GM12892 (cell line): ENCODE measurements at places on chromosomes 2 and 18.

DNA sequence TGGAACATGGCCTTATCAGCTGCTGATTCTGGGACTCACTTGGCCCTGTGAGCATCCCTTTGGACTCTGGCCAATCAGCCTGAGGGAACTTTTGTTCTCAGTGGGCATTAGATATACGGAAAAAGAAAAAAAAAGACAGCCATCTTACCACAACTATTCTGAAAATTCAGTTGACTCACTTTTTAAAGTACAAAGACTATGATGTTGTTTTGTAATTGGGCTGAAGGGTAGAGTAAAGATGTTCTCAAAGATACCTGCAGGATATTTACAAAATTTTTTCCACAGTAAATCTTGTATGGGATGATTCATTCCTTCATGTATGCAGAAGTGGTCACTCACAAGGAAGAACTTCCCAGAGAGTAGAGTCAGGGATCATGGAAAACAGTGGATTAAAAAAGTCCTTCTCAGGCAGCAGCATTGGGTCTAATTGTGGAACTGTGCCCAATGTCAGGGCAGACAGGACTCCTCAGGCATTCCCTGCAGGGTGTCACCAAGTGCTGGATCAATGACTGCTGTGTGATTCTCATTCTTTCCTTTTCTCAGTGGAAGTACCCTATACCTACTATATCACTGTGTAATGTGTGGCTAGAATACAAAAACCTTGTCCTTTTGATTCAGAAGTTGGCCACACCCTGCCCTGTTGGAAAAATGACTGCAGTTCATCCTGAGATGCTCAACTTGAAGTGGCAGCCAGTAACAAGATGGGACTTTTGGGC is 35.4 kb downstream of the SULT1C4 start:
- DNase-seq = no peak

- DNase-seq = no peak
Measured at GRCh38 chr2:70670626-70671025, 97.4 kb downstream of the ADD2 start.

- DNase-seq = no peak
Measured at GRCh38 chr2:198314559-198315153, 510.3 kb downstream of the PLCL1 start.

DNA sequence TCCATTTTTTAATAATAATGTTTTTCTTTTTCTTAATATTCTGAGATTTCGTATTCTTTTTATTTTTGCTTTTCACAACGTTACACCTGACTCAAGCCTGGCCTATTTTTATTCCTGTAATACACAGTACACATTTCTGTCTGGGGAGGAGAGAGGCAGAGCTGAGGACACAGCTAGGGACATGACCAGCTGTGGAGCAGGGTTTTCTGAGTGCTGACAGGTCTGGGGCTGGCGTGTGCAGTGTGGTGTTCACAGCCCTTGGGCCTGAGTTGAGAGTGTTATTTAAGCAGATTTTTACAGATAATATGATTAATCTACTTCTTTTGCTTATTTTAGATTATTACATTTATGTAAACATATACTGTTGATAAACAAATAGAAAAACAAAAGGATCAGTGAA is 55.9 kb downstream of the ZAP70 start:
- DNase-seq = no peak

- no peak for DNase-seq
Measured at GRCh38 chr2:233973786-233974185, 56.6 kb downstream of the TRPM8 start.

GRCh38 chr2:223538920-223539440 is 63.2 kb downstream of the SCG2 start:
- no peak for DNase-seq

- no peak for DNase-seq
Measured at GRCh38 chr2:161788175-161788574, 164.0 kb downstream of the SLC4A10 start.

- DNase-seq = no peak
Measured at GRCh38 chr2:231707625-231707926, 749 bp upstream of the PTMA start.

DNA sequence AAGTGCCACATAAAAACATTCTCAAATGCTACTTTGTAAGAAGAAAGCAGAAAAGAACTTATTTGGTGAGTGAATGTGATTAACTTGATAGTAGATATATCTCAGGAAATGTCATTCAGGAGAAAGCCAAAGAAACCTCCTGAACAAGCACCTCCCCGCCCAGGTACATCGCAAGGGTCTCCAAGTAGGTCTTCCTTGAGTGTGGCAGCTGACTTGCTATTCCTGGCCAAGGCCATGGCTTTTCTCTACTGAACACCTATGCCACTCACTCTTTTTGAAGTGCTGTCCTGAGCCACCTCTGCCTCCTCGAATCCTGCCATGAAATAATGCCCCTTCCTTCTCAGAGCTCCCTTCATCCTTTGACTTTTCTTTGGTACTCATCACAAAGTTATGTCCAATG is 54.0 kb downstream of the NDUFA10 start:
- DNase-seq = no peak

GRCh38 chr2:59196491-59196890 is 955.4 kb upstream of the FANCL start:
- no peak for DNase-seq

- DNase-seq = no peak
Measured at GRCh38 chr18:963276-963675, 58.6 kb downstream of the ADCYAP1 start.

GRCh38 chr2:68807821-68808266 is 63.4 kb downstream of the BMP10 start:
- no peak for DNase-seq

DNA sequence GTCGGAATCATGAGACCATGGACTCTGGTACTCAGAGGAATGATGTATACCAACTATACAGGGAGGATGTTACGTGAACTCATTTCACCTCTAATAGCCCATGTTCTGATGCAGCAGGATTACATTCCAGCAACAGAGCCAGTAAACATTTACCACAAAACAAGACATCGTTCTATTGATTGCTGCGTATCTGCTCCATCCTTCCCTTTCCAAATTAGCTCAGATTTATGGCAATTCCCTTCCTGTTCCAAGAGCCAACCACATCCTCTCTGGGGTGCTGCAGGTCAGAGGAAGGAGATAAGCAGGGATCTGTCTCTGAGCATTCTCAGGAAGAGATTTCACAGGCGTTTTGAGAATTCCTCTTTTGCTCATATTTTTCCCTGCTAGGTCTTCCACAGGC is 98.3 kb downstream of the KLF7 start:
- no peak for DNase-seq

DNA sequence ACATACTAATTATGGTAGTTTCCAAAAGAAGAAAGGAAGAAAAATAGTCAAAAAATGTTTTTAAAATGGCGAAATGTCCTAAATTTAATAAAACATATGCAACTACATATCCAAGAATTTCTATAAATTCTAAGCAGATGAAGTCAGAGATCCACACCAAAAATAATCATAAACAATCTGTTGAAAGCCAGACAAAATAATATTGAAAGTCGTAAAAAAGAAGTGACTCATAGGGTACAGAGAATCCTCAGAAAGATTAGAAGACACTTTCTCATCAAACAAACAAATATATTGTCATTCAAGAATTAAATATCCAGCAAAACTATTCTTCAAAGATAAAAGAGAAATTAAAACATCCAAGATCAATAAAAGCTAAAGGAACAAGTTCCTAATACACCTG is 281.4 kb upstream of the ZNF804A start:
- DNase-seq = no peak

DNA sequence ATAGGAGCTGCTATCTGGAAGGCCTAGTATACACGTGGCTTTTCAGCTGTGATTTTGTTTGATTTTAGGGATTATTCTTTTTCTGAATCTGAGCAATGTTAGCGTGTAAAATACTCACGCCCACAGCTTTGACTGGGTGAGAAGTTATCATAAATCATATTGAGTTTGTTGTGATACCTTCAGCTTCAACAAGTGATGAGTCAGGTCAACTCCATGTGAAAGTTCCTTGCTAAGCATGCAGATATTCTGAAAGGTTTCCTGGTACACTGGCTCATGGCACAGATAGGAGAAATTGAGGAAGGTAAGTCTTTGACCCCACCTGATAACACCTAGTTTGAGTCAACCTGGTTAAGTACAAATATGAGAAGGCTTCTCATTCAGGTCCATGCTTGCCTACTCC is at the start of gene GKN1:
TSS of gene GKN1 (plus strand) at position 386 of the 400 bp plus-strand sequence. CDS start 42 bp downstream, outside the sequence.
- DNase-seq = no peak

- no peak for DNase-seq
Measured at GRCh38 chr2:198309673-198310280, 505.4 kb downstream of the PLCL1 start.
